ENCODE measurements at places on chromosomes 6 and 20.

GRCh38 chr6:74091136-74091793, 395.3 kb downstream of the CD109 start:
- no peak for DNase-seq

DNA sequence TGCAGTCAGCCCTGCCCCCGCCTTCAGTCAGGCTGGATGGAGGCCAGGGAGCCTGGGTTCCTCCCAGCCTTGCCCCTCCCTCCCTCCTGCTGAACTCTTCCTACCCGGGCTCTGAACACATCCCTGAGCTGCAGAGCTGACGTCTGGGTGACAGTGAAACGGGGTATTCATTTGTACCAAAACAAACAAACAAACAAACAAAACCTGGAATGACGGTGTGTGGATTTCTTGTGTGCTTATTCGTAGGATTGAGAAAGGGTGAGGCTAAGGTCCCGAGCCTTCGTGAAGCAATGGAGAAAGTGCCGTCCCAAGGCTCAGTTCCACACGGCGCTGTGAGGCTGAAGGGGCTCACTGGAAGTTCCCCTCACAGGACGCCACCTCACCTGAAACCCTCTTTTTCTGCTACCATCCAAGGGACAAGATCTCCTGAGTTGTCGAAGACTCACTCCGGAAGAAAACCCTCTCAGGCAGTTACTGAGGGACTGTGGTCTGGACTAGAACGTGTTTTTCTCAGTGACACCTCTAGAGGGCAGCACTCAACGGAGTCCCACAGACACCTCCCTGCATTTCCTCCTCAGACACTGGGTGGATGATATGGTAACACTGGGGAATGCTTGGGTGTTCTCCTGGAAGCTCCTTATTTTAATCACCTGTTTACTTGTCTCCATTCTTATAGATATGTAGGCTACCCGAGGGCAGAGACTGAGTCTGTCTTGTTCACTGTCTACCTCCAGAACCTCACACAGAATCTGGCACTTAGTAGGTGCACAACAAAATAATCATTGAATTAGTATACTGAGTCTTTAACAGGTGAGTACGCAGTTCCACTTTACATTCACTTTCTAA, 27.3 kb downstream of the GSTA3 start:
- DNase-seq: peak; percentile 46

DNA sequence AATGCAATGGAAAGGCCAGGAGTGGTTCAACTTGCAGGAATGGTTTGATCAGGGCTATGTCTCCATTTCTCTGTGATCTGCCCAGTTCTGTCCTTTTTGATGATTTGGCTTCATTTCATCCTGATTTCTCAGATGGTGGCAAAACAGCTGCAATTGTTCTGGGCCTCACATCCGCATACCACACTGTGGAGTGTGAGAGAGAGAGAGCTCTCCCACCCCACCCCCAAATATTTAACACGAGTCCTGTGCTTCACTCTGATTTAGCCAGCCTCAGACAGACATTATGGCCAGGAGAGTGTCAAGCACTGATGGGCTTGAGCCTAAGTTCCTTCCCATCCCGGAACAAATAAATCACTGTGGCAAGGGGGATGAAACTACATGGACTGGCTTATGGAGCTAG, 284.6 kb downstream of the CDC5L start:
- no peak for DNase-seq

DNA sequence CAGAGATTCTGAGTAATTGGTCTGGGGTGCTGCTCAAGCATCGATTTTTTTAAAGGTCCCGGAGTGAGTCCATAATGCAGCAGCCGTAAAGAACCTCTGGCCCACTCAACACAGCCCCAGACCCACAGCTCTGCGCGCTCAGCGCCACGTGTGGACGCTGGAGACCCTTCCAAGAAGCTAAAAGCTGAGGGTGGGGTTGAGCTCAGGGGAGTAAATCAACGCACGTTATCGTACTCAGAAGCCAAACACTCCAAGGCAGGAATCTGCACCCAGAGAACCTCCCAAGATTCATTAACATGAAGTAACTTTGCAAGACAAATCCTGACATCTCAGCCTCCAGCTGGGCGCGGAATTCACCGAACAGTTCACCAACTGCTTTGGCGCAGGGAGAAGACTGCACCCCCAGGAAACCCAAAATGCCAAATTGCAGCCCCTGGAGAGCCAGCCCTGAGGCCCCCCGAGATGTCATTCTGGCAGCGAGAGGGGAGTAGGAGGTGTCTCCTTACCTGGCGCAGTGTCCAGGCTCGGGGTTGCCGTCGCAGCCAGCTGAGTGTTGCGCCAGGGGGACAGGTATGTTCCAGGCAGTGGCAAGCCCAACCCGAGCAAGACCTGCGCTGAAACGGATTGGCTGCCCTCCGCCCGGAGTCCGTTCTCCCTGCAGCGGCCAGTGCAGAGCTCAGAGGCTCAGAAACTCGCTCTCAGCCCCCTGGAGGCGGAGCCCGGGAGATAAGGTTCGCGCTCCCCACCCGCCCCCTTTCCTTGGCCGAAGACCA, at the start of gene COL21A1:
COL21A1 (minus strand) TSS at position 700 of the 773 bp plus-strand sequence. CDS start 64,962 bp downstream, outside the sequence.
- no peak for DNase-seq

GRCh38 chr6:158627168-158627939, 17.2 kb downstream of the DYNLT1 start:
- no peak for DNase-seq

- no peak for DNase-seq
Observed at GRCh38 chr6:42201382-42201781, 6.6 kb upstream of the GUCA1B start.

- no peak for DNase-seq
Observed at GRCh38 chr6:46733341-46733801, 1.8 kb downstream of the PLA2G7 start.

- DNase-seq: no peak
Observed at GRCh38 chr6:136344420-136344819, 54.8 kb upstream of the BCLAF1 start.

GRCh38 chr20:53763707-53764414, 170.2 kb upstream of the ZNF217 start:
- DNase-seq: no peak

GRCh38 chr20:34577061-34577460, 18.5 kb downstream of the MAP1LC3A start:
- DNase-seq: no peak

DNA sequence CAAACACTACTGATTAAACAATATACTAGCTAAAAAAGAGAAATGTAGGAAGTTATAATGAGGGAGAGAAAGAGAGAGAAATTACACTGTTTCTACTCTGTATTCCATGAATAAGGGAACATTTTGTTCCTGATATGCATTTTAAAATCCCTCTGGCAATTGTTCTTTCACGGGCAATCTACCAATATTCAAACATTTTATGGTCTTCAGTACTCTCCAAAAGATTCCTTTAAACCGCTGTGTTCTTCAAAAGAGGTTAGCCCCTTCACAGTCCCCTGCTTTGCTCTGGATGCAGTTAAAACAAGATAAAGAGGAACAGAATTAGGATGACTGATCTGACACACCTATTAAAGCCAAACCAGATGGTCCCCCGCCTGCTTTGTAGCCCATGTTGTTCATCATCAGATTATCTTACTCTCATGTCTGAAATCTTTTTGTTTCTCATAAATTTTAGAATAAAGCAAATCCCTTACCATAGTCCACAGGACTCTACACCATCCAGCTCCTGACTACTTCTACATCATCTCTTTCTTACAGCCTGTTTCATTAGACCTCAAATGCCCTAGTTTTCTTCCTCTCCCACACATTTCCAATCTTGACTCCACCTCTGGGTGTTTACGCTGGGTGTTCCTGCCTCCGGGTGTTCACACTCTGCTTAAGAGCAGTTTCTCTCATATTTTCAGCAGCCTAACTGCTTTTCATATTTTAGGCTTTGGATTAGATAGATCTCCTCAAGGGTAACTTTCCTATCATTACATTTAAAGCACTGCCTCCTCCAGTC, 399.7 kb downstream of the COL12A1 start:
- no peak for DNase-seq

GRCh38 chr6:12354499-12354898, 64.3 kb downstream of the EDN1 start:
- no peak for DNase-seq
